CD4-positive, alpha-beta T cell treated with Interleukin-15 for 1 hour (primary cell): ENCODE measurements at places on chromosomes 5 and 9.

- DNase-seq: no peak
Observed at GRCh38 chr9:134959971-134960310, 42.2 kb upstream of the FCN1 start.

DNA sequence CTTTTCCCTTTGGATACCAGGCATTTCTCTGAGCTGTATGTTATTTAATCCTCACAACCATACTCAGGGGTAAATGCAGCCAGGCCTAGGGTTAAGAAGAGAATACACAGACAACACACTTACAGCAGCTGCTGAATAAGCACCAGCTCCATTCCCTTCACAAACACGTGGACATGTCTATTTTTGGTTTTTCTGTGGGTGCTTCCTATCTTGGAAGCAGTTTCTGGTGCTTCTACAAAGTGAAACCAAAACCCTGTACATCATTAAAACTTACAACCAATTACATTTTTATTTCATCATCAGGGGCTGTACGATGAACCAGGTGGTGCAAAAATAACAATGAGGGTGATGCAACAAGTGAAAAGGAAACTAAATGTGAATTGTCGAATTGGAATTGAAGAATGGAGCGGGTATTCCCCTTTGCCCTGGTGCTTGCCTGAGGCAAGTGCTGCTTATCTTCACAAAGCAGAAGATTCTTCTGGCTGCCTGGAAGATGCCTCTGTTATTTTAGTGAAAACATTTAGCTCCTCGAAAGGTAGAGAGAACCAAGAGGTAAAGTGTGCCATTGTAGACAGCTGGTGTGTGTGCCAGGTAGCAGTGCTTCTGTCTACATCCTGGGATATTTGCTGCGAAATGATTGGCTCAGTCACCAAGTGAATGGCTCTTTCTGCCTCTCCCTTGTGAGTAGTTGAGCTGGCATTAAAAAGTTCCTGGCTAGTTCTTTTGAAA lies 18.6 kb upstream of the IFNB1 start:
- peak; percentile 33 for DNase-seq

GRCh38 chr5:180400416-180400815 lies 47.3 kb upstream of the GFPT2 start:
- no peak for DNase-seq

DNA sequence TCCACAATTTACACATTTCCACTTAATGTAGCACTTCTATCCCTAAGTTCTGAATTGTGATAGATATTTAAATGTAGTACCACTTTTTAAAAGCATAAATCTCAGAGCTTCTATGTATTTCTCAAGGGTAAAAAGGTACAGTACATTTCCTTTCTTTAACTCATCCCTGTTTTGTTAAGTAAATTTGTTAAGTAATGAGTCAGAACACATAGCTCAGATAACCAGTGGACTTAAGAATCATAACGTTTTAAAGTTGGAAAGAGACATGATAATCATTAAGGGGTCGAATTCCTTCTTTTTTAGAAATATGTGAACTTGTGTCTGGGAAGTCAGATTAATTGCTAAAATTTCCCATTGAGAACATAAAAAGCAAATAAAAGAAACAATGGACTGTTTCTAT lies 810.2 kb upstream of the NUDT12 start:
- DNase-seq: no peak

GRCh38 chr5:123035360-123035917 lies 1.1 kb downstream of the PPIC start:
- DNase-seq: no peak

GRCh38 chr5:8288897-8289516 lies 420.1 kb downstream of the MTRR start:
- no peak for DNase-seq

DNA sequence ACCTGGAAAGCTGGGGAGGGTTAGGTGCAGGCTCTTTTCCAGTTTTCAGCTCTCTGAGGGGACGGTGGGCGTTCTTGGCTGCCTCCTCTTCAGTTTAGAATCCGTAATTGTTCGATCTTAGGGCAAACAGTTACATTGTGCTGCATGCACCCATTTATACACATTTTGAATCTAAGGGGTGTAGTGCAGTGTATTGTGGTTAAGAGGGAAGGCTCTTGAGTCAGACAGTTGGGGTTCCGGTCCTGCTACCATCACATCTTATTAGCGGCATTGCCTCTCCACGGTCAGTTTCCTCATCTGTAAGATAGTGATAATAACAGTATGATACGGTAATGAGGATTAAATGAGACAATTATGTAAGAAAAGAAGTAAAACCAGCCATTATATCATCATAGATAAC lies 625 bp downstream of the EXOSC2 start:
- DNase-seq: no peak
